ENCODE measurements at places on chromosomes 12 and 14.

DNA sequence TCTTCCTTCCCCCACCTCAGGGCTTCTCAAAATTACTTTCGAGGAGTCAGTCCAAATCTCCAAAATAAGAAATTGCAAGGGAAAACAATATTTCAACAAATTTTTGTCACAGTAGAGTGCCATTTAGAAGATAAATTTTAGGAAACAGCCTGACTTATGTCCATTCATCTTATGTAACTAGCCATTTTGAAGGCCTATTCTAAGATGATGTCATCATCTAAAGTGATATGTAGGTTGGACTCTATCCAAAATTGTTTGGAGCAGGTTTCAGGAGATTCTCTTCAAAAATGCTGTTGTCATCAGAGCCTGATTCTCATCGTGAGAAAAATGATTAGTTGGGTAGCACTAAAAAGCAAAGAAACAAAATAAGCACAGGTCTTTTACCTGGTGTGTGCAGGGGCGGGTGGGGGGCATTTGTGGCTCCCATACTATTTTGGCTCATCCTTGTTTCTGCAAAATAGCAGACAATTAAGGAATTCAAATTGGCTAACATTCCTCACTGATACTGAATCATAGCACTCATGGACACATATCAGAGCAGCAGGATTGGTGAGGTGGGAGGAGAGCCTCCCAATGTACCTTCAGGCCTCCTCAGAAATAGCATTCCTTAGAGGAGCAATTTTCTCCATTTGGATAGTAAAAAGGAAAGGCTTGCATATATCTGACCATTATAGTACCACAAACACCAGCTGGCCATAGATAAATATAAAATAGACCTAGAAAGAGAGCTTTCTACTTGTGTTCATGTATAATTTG, 360.9 kb upstream of the NAV3 start:
- no peak for DNase-seq

- peak; percentile 11 for DNase-seq
Observed at GRCh38 chr12:123983822-123984485, 10.9 kb downstream of the ZNF664 start.

DNA sequence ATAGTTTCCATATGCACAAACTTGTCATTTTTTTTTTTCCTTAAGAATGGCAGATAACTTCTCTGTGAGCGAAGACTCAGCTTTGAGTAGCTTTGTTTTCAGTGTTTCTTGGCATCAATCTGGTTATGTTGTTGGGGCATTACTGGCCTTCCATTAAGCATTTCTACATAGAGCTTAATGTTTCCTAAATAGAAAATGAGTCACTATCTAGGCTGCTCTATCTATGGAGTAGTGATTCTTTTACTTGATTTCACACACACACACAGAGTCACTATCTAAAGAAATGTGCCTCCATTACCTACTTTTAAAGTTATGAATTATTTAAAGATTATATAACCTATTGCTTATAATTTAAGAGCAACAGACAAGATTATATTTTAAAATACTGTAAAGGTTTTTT, 53.9 kb downstream of the TMEM260 start:
- no peak for DNase-seq

- no peak for DNase-seq
Observed at GRCh38 chr12:119911182-119911581, 34.1 kb upstream of the CIT start.

GRCh38 chr14:90617961-90618360, 198.3 kb downstream of the TTC7B start:
- no peak for DNase-seq

DNA sequence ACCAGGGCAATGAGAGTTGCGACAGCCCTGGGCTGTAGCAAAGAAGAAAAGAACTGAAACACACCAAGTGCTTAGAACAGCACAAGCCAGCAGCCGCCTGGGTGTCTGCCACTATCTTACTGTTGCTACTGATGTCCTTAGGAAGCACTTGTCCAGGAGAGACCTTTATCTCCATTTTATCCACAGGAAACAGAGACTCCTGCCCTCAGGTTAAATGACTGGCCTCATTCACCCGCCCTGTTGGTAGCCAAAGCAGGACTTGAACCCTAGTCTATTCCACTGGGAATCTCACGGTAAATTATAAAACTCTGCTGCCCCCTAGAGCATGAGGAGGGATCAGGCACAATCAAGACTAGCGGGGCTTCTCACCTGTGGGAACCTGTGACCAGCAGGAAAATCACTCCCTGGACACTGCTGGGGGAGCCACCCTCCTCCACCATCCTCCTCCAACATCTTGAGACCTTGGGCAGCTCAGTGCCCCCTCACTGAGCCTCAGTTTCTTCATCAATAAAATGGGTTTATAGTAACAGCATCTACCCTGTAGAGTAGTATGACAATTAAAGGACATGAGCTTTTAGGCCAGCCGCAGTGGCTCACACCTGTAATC, 20.5 kb upstream of the TESC start:
- peak; percentile 82 for DNase-seq

- no peak for DNase-seq
Observed at GRCh38 chr12:98439471-98439951, 75.9 kb upstream of the TMPO start.

DNA sequence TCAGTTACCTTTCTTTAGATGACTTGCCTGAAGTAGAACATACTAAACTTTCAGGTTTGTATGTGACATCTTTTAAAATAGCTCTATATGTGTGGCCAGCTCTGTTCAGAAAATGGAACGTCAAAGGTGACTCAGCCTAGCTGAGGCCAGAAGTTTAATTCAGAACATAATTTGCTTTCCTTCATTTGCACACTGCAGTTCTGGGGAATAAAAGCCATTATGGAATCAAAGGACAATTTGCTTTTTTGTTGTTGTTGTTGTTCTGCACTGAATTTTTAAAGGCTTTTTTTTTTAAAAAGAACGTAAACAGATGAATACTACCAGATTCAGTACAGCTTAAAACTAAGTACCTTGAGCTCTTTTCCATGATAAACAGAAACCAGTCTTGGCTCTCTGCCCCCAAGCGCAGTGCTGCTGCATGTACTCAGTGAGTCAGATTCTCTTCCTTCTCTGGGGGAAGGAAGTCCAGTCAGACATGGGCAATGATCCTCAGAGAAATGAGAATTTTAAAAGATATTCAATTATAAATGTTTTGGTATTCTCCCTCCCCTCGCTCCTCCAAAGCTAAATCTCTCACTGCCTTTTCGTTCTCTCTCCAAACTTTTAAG, 644.2 kb downstream of the NOVA1 start:
- DNase-seq: no peak

GRCh38 chr12:91991399-91992187, 154.1 kb downstream of the BTG1 start:
- no peak for DNase-seq

- DNase-seq: peak; percentile 68
Observed at GRCh38 chr14:56491299-56492285, 88.0 kb upstream of the TMEM260 start.

DNA sequence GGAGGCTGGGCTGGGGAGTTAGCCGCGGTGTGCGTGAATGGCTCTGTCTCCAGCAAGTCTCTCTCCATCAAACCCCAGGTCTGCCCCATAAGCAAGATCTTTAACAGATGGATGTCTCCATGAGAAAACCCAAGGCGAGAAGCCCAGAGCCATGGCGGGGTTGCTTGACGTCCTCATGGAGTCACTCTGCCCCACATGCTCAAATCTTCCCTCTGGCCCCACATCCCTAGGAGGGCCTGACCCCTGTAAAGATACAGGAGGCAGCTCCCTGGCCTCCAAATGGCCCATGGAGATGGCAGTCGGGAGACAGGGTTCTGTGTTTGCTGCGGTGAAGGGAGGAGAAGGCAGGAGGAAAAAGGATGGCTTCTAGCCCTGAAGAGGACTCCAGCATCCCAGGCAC, 49.3 kb downstream of the C14orf132 start:
- no peak for DNase-seq

DNA sequence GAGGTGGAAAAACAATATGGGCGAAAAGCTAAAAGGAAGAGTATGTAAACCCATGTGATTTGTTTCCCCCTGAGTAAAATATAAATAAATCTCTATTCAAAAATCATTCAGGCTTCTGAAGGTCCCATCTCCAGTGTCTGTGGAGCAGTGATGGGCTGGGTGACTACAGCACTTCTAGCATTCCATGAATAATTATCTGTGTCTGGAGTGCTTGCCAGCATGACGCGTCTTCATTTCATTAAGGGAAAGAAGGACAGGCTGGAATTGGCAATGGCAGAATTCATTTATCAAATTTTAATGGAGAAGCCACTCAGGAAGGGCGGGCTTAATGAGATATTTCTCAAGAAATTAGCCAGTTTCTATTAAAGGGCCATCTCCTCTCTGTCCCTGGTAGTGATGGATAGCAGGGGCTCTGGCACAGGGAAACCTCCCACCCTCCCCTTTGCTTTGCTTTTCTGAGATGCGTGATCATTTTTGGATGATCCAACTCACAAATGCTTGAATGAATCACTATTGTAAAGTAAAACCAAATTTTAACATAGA, 916.3 kb upstream of the SEL1L start:
- no peak for DNase-seq

- no peak for DNase-seq
Observed at GRCh38 chr12:78671295-78671694, 193.3 kb upstream of the SYT1 start.

GRCh38 chr12:129570796-129571400, 332.9 kb downstream of the TMEM132D start:
- DNase-seq: no peak
